G401 (cell line): ENCODE measurements at places on chromosomes 16 and 17. TPM values are rescaled to one million over a fixed set of nuclear protein-coding genes. Genes with fewer than 3 reads are reported as not detected.

DNA sequence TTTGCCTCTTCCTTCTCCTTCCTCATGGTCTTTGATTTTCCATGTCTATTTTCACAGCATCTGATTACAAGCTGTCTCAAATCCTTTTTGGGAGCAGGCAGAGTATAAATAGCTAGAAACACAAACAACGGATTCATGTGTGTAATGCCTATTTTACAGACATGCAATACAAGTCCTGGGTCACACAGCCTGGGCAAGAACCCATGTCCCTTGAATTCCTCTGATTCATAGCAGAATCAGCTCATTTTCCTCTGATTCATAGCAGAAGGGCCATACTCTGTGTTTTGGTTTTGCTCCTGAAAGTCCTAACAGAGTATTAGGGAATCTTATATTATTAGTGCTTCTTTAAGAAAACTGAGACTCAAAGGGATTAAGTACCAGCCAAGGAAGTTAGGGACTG, 71.3 kb downstream of the IRX5 start:
- DNase-seq, result no peak

The ARL4D gene
- 16.7 and 17.6 TPM in 2 replicates for total RNA-seq

The ERBB2 gene
- 41.1 and 44.7 TPM in 2 replicates for total RNA-seq

GRCh38 chr16:73874324-73874723, 422.3 kb upstream of the PSMD7 start:
- DNase-seq, result no peak

GRCh38 chr16:84794186-84794585, 25.6 kb upstream of the CRISPLD2 start:
- no peak for DNase-seq

The CD300LG gene
- 0.31 TPM in 1 of 2 replicates, not detected in the other for total RNA-seq

DNA sequence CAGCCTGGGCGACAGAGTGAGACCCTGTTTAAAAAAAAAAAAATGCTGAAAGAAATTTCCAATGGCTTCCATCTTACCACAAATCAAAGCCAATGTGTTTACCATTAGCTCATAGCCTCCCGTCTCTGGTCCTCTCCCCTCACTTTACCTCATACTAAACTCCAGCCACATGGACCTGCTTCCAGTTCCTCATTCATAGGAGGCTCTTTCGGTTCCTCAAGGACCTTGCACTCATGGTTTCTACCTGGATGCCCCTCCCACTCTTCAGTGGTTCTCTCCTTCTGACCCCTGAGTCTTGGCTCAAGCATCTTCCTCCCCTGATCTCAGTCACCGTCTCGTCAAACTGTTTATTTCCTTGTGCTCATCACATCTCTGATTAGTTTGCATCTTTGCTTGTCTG, 3.8 kb upstream of the DEF8 start:
- DNase-seq, result no peak

DNA sequence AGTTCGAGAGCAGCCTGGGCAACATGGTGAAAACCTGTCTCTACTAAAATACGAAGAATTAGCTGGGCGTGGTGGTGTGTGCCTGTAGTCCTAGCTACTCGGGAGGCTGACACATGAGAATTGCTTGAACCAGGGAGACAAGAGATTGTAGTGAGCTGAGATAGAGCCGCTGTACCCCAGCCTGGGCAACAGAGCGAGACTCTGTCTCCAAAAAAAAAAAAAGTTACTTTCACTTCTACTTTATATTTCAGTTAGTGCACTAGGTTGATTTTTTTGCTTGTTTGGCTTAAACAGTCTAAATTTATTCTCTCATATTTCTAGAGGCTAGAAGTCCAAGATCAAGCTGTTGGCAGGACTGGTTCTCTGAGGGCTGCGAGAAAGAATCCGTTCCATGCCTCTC, 13.4 kb downstream of the CCDC102A start:
- no peak for DNase-seq

The DPEP3 gene
- total RNA-seq, result not detected in 2 replicates

DNA sequence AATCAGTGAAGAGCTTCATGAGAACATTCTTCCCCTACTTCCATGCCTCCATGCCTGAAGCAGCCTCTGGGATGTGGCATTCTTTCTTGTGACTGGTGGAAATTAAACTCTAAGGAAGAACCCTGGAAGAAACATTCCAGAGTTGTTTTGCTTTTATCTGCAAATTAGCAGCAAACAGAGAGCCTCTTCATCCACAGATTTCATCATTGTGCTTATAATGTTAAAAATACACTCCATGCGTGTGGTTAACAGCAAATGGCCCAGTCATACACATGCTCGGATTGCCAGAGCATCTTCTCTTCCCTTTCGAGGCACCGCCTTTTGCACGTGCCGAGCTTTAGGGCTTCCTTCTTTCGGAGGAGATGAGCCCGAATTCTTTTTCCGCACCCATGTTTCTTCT, 411.3 kb downstream of the SNX29 start:
- no peak for DNase-seq

The SLC43A2 gene
- total RNA-seq, result 22.1 and 39.7 TPM in 2 replicates

GRCh38 chr16:68644715-68645493, at the start of gene CDH3:
TSS of gene CDH3 (plus strand) at chr16:68645310. CDS start at chr16:68645380, 70 bp downstream.
- DNase-seq, result peak; percentile 3

- DNase-seq, result no peak
These were observed 1.3 kb downstream of the WNK4 start for GRCh38 chr17:42781639-42782165.

GRCh38 chr16:67804853-67805542, 1.4 kb downstream of the RANBP10 start:
- no peak for DNase-seq

- DNase-seq, result no peak
These were observed 24.9 kb downstream of the CDRT15 start for GRCh38 chr17:14211801-14212200.

DNA sequence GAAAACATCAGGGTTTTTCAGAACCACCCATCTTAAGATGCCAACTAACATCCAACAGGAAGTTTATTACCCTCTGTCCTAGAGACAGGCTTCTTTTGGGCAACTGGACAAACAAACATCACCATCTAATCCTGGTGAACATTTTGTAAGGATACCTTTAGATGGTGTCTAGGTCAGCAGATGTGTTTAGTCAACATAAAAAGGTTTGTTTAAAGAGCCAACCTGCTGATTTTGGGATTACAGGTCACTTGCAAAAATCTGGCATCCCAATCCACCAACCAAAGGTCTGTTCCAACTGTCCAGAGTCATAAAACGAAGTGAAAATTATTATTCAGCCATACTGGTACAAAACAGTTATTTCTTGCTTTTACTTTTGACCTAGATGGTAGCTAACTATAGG, 145.2 kb upstream of the C17orf78 start:
- no peak for DNase-seq

DNA sequence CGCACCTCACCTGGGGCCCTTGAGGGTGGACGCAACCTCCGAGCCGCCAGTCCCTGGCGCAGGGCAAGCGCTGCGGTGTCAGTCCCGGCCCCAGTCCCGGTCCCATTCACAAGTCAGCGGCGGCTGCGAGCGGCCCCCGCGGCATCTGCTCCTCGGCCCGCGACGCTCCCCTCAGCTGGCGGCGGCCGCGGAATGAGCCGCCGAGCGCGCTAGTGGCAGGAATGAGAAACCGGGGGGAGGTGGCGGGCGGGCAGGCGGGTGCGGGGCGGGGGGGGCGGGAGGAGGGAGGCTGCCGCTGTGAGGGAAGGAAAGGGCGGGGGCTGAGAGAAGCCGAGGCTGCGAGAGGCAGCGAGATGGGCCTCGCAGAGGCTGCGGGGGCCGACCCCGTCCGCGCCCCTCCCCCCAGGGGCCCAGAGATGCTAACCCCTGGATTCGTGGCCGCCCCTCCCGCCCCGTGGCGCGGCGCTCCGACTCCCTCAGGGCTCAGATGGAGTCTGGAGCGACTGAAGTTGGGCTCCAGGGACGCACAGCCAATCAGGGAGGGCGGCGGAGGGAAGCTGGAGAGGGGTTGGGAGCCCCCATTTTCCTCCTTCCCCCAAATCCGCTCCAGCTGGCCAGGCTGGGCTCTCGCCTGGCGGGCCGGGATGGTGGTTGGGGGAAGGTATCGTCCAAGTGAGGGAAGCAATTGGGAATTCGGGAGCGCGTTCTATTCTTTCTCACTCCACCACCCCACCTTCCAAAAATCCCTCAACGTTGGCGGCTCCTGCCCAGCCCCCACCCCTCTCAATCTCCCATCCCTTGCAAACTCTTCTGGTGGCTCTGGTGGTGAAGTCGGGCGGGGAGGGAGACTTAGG, at the start of gene CDH11:
Gene CDH11 (minus strand): TSS at position 194 of the 854 bp plus-strand sequence. CDS start 117,194 bp downstream, outside the sequence.
- DNase-seq, result peak; percentile 34

The PLA2G10 gene
- not detected in 2 replicates for total RNA-seq
